Osteocyte (in vitro differentiated cells): ENCODE measurements at places on chromosomes 1 and 21.

DNA sequence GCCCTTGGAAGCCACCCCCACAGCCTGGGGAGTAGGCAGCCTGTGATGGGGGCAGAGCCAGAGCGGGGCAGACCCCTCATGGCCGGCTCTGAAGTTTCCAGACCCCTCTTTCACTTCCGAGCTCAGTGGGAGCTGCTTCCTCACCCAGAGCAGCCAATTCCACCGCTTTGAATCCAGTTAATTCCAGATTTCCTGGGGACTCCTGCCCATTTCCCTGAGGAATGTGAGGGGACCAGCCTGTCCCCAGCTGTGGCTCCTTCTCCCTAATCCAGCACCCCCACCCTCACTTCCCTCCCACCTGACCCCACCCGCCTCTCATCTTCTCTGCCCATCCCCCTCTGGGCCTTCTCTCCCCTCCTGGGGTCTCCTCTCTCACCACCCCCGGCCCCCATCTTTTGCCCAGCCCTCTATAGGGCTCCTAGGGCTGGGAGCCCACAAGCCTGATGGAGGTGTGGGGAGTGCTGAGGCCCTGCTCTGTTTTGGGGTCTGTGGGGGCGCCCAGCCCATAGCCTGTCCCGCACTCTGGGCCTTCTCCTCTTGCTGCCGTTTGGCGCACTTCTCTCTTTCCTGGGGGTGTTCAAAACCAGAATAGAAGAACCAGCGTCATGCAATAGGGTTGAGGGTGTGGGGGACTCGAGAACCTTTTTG is 26.2 kb upstream of the TNFRSF1B start:
- no peak for DNase-seq

- no peak for DNase-seq
These were observed 54.5 kb downstream of the EXO1 start for GRCh38 chr1:241902391-241903065.

DNA sequence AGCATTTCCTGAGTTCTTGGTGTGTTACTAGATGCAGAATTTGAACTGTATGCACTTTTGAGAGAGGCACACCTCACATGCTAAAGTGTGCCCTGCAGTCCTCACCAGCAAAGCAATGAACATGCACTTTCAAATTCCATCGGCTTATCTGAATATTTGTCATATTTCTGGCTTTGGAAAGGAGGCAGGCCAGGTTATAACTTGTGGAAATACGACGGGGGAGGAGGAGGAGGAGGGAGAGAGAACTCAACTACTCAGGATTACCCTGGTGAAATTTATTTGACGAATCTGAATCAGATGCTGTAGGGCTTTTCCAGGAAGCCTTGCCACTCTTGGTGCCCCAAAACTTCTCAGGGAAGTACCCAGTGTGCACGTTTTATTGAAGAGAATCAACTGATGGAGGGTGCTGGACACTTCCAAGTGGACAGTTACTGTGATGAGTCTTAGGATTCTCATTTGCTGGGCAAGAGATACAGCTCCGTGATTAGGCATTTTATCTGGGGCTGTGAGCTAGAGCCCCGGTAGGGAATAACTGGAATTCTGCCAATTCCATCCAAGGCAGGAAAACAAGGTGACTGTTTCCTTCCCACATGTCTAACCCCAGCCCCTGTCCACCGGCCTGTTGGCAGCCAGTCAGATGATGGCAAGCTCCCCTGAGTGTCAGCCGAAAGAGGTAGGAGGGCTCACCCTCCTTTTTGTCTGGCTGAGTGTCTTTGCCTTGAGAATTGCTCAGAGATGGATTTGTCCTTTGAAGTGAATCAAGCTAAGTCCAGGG is 3.8 kb downstream of the PDPN start:
- DNase-seq = no peak

DNA sequence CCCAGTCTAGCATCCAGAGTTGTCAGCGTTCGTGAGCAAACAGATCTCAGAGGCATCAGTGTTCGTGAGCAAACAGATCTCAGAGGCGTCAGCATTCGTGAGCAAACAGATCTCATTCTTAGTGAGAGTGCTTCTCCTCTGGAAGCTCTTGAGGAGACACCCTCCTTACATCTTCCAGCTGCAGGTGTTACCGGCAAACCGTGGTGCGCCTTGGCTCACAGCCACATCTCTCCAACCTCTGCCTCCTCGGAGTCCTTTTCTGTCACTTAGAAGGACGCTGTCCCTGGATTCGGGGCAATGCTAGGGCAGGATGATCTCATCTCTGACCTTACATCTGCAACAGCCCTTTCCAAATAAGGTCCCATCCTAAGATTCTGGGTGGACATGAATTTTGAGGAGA is 14.6 kb upstream of the UMODL1 start:
- DNase-seq = no peak

DNA sequence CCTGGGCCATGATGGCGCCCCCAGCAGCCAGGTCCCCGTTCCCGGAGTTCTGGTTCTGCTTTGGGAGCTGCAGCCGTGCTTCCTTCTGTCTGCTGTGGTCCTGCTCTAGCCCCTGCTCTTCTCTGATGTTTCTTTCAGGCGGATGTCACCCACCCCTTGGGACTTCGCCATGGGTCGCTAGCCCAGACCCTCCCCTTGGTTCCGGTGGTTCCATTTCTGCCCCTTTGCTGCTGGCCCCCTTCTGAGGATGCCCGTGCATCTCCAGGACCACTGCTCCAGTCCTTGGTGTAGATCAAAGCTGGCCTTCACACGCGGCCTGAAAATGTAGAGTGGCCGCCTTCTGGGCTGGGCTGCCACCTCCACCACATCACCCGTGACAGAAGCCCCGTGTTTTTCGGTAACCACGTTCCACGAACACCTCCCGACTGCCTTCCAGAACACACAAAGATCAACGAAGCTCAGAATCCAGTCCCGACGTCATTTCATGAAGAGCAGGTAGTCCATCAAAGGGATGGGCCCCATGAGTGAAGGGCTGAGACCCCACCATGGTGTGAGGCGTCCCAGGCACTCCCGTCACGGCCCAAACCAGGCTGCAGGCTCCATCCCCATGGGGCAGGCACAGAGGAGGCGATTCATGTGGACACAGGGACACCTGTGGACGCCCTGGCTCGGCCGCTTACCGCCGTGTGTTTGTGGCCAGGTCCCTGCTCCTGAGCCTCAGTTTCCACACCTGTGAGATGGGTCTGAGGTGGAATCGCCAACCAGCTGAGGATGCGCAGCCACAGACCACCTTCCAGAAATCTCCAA is 24.4 kb downstream of the KRTAP10-1 start:
- no peak for DNase-seq

GRCh38 chr21:21003701-21004100 is 5.5 kb downstream of the NCAM2 start:
- DNase-seq = no peak

DNA sequence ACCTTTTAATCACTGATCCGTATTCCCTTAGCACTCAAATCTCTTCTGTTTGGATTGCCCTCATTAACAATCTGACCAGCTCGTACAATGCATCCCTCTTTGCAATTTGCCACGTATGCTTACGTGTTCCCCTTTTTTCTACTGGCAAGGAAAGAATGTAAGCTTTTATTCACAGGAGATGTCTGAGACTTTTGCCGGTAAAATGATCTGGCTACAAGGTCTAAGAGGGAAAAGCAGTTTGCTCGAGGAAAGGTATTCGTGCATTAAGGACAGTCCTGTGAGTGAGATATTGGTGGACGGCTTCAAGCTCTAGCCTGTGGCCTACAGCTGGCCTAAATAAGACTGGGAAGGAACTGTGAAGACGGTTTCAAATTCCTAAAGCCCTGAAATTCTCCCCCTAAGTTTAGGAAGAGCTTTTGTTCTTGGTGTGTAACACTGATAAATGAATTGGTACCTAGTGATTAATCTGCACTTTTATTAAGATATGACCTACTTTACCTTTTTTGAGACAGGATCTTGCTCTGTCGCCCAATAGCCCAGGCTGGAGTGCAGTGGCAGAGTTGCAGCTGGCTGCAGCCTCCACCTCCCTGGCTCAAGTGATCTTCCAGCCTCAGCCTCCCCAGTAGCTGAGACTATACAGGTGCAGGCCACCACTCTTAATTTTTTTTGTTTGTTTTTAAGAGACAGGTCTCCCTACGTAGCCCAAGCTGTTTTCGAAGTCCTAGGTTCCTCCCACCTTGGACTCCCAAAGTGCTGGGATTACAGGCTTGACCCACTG is 895 bp upstream of the UBR4 start:
- DNase-seq = no peak

DNA sequence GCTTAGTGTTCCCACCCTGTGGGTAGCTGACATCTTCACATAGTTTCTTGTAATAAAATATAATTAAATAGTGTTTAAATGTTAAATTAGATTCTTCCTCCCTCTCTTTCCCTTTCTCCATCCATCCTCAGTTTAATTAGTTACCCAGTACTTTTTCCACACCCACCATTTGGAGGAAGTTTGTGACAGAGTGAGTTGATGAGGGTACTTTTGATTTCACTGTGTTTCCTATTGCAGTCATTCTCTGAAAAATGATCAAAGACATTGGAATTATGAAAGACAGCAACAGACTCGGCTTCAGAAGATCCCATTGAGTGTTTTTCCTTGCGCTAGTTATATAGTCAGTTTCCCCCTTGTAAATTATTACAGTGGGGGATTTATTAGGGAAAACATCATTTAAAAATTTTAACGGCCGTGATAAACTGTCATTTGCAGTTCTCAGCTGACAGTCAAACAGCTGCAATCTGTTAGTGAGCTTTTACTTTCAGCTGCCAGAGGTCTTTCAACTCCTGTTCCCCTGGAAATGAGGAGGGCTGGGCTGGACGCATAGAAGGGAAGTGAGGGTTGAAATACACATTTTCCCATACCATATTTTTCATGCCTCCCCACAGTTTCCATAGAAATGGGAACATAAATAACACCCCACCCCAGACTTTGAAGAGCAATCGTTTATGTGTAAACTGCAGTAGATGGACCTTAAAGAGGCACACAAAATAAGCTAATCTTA is 61.3 kb upstream of the CACYBP start:
- DNase-seq = no peak

GRCh38 chr1:29197590-29197924 is 15.9 kb upstream of the SRSF4 start:
- DNase-seq = no peak

DNA sequence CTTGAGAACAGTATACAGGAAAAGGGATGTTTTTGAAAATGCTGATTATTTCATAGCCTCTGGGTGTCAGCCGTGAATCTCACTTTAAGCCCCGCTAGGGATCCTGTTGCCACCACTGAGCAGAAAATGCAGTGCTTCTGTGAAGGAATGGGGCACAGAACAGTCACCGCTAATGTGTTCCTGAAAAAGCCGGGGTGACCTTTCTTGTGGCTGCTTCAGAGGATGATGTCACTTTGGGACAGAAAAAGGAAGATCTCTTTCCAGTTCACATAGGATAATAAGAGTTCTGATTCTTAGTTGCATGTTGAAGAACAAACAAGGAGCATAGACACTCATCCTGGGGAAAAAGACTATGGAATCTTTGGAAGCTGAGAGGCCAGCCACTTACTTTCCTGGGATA is 349.6 kb downstream of the DISC1 start:
- no peak for DNase-seq

- no peak for DNase-seq
These were observed 11.9 kb upstream of the CPLANE2 start for GRCh38 chr1:16248603-16249516.

GRCh38 chr1:180912801-180913565 is at the start of gene KIAA1614:
TSS of gene KIAA1614 (plus strand) at chr1:180912897. CDS start at chr1:180913244, 347 bp downstream.
- DNase-seq = no peak

GRCh38 chr1:26168410-26169197 is at the start of gene C1orf232:
TSS of gene C1orf232 (minus strand) at chr1:26168963. CDS start at chr1:26168499, 464 bp downstream.
- no peak for DNase-seq

DNA sequence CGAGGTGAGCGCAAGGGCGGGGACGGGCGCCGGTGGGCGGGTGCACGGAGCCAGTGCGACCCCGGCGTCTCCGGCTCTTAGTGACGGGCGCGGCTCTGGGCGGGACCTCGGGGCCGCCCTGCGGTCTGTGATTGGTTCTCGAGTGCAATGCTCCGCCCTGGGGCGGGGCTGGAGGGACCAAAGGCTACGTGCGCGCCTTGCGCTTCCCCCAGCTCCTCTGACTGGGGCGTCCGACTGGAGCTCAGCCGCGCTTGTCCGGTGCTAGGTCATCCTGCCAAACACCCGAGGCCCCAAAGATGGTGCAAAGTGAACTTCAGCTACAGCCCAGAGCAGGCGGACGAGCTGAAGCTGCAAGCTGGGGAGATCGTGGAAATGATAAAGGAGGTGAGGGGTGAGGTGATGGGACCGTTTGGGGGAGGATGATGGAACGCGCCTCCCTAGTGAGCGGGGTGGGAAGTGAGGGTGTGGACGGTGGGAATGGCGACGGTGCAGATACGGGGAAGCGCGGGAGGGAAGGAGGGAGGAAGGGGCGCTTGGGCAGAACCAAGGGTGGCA is 811 bp downstream of the SH3D21 start:
- peak; percentile 96 for DNase-seq

GRCh38 chr1:173175514-173176145 is 31.5 kb downstream of the TNFSF4 start:
- DNase-seq = no peak

DNA sequence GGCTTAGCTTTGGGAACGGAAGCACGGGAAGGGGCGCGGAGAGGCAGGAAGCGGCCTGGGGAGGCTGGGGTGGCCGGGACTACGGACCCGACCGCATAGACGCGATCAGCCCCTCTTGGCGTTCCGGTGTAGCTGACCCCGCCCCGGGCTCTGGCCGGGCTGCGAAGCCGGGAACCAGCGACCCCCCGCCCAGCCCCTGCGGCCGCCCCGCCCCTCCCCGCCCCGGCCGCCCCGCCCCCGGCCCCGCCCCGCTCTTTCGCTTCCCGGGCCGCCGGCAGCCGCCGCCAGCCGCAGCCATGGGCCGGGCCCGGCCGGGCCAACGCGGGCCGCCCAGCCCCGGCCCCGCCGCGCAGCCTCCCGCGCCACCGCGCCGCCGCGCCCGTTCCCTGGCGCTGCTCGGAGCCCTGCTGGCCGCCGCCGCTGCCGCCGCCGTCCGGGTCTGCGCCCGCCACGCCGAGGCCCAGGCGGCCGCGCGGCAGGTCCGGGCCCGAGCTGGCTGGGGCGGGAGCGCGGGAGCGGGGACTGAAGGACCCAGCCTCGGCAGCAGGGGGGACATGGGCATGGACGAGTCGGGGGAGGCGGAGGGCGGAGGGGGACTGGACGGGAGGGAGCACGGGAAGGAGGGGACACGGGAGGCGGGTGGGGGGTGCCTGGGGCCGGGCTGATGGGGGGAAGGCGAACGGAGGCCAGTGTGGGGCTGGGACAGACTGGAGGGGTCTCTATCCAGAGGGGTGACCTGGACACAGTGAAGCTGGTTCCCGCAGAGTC is at the start of gene SELENON:
TSS of gene SELENON (plus strand) at position 259 of the 768 bp plus-strand sequence. CDS start at position 297, 38 bp downstream.
- DNase-seq = no peak

GRCh38 chr1:185560760-185561159 is 173.4 kb upstream of the HMCN1 start:
- no peak for DNase-seq

DNA sequence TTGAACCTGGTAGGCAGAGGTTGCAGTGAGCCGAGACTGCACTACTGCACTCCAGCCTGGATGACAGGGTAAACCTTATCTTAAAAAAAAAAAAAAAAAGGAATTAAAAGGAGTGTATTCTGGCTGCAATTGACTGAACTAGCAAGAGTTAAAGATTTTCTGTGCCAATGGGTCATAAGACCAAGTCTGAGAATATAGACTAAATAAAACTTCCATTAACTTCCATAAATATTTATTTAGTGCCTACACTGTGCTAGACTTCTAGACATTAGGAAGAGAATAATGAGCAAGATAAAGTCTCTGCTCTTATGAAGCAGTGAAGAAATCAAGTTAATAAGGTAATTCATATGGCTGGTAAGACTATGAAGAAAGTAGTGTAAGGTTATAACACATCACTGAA is 27.2 kb downstream of the DPH5 start:
- no peak for DNase-seq
